ENCODE measurements at places on chromosomes 3 and 15.

- DNase-seq, result no peak
These were observed 41.7 kb downstream of the KIF15 start for GRCh38 chr3:44803298-44803697.

DNA sequence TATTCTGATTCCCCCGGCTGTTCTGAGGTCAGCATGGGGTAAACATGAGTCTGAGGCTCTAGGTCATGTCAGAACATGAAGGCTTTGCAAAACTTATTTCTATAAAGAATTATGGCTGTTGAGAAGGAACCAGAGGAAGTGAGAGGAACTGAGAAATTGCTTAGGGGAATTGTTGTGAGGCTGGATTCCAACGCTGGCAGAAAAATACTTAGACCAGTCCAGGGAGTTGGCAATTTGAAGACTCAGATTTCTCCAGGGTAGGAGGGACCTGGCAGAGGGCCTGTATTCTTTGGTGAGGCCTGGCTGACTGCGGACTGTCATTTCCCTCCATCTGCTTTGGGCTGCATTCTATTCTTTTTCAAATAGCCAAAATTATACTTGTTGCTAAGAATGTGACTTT is 155.5 kb downstream of the PLD1 start:
- DNase-seq, result peak; percentile 37

DNA sequence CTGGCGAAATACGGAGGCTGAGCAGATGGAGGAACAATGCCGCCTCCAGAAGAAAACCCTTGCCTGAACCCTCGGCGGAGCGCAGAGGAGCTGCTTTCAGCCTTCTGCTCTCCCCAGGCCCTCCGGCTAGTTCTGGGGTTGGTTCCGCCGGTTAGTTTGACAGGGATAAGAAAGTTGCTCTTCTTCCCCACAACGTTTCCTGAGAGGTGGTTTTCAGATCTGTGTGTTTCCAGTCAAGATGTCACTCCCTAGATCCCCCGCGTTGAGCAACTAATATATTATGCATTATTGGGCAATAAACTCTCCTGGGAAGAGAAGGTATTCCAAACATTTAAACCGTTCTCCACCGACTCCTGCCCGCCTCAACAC is 551 bp downstream of the NLGN1 start:
- no peak for DNase-seq

DNA sequence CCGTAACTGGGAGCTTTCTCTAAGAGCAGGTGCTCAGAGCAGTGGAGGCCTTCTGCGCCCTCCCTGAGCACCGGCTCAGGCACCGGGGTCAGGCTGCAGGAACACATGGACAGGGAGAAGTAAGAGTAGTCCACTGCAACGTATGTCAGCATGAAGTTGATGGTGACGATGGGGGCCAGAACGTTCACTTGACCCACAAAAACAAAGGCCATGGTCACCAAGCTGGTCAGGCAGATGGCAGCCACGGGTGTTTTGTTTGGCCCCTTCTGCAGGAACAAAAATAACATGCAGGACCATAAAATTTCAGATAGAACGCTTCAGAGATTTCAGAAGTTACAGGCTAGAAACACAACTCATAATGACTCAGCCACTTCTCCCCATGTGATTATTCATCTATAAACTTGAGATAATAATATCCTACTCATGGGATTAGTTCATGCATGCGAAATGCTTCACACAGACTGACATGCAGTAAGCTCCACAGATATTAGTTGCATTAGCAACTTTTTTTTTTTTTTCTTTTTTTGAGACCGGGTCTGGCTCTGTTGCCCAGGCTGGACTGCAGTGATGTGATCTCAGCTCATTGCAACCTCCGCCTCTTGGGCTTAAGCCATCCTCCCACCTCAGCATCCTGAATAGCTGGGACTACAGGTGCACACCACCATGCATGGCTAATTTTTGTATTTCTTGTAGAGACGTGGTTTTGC is 52.2 kb upstream of the HEG1 start:
- no peak for DNase-seq

- no peak for DNase-seq
These were observed 81.4 kb upstream of the CHD2 start for GRCh38 chr15:92818651-92819277.

DNA sequence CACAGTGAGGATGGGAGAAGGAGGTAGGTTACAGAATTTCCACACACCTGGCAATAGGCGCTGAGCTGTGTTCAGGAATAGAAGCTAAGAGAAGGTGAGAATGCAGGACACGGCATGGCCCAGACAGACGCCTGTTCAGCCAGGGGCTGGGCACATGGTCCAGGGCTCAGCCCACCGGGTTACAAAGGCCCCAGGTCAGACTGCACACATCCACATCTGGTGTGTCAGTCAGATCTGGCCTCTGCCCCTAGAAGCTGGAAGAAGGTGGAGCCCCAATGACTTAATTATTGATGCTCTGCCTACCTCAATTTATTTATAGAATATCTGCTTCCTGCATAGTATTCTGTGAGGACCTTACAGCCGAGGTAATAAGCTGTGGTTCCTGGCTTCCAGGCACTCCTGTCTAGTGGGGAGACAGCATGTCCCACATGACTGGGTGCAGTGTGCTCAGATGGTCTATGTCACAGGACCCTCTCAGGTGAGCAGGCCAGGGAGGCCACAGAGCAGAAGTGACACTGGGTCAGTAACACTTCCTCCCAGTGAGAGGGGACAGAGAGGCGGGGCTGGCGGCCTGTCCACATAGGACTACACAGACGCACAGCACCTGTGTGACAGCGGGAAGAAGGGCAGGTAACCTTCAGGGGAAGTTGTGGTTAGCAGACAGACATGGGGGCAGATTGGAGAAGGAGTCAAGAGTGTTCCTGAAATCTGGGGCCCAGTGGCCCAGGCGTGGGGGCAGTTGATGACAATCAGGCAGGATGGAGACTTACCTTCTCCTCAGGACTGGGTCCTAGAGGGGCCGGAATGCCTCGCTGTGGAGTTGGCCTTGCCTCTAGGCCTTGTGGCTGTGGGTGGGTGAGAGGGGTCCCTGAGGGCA is 38.6 kb upstream of the PLXNA1 start:
- no peak for DNase-seq

DNA sequence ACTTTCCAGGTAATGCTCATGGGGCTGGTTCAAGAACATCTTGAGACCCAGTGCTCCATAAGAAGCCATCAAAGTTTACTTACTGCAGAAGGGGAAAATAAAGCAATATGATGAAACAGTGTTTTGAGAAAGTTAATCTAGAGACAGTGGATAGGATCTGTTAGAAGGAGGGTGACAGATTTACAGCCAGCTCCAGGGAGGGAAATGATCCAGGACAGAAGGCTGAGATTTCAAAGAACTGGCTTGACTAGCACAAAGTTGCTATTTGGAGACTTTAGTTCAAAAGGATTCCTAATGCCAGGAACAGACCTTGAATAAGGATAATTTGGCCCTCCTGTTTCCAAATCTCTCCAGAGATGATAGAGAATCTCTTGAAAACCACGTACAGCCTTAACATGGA is 166.5 kb upstream of the NECTIN3 start:
- no peak for DNase-seq
